ENCODE measurements at places on chromosomes 1 and 21. TPM values are rescaled to one million over a fixed set of nuclear protein-coding genes. Genes with fewer than 3 reads are reported as not detected.
A peak's percentile ranks its signal among the peaks of the same experiment; 100 is the strongest.

GRCh38 chr1:109479901-109480300 is 3.8 kb upstream of the ATXN7L2 start:
- no peaks in the 10 kb centered on the region for H3K36me3 ChIP-seq
- H3K4me1 ChIP-seq, result no peaks in the 10 kb centered on the region
- no peak for DNase-seq
- H3K4me3 ChIP-seq, result no peak overlapping the region
- H3K27me3 ChIP-seq, result no peaks in the 10 kb centered on the region
- no peak overlapping the region for H3K27ac ChIP-seq

DNA sequence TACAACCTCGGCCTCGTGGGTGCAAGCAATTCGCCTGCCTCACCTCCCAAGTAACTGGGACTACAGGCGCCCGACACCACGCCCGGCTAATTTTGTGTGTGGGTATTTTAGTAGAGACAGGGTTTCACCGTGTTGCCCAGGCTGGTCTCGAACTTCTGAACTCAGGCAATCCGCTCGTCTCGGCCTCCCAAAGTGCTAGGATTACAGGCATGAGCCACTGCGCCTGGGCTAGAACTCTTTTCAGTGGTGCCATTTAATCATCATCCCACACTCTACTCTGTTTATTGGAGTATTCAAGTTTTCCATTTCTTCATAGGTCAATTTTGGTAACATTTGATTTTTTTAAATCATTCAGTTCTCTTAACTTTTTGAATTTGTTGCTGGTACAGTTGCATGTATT is 101.3 kb downstream of the DHRS3 start:
- no peaks in the 10 kb centered on the region for H3K36me3 ChIP-seq
- no peak for DNase-seq
- H3K4me3 ChIP-seq, result no peak overlapping the region
- no peaks in the 10 kb centered on the region for H3K27me3 ChIP-seq

DNA sequence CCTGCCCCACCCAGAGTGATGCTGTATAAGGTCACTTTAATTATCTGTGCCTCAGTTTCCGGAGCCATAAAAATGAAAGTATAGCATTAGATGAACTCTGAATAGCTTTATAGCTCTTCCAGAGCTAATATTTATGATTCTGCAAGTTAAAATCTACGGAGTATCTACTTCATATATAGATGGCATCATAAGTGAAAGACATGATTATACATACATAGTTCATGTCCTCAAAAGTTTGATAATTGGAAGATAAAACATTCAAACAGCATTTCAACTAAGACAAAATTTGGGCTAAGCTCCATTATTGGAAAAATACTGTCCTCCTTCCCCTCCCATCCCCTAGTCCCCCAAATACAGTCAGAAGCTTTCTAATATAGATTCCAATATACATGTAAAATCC is 4.2 kb downstream of the AKT3 start:
- no peaks in the 10 kb centered on the region for H3K4me1 ChIP-seq
- no peak overlapping the region for H3K4me3 ChIP-seq
- no peak overlapping the region for H3K27ac ChIP-seq
- DNase-seq, result no peak
- no peaks in the 10 kb centered on the region for H3K27me3 ChIP-seq
- no peaks in the 10 kb centered on the region for H3K36me3 ChIP-seq

DNA sequence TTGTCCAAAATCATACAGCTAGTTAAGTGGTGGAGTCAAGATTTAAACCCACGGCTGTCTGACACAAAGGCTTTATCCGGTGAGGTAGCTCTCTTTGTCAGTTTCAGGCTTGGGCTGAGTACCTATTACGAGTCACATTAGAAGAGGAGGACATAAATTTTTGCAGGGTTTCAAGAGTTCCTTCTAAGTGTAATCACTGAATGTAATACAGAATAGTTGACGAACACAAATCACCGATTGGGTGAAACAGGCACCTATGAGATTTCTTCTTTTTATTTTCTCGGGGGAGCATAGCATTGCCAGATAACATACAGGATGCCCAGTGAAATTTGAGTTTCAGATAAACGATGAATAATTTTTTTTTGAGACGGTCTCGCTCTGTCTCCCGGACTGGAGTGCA is 847 bp downstream of the PSMD4 start:
- peak overlapping the region; percentile 92 for H3K4me3 ChIP-seq
- H3K4me1 ChIP-seq, result peaks cover 4% of the 10 kb centered on the region
- peak overlapping the region; percentile 98 for H3K27ac ChIP-seq

GRCh38 chr1:171286032-171286705 is 27.8 kb upstream of the FMO4 start:
- H3K27me3 ChIP-seq, result no peaks in the 10 kb centered on the region
- no peak overlapping the region for H3K27ac ChIP-seq
- H3K4me1 ChIP-seq, result no peaks in the 10 kb centered on the region
- H3K36me3 ChIP-seq, result no peaks in the 10 kb centered on the region
- H3K4me3 ChIP-seq, result no peak overlapping the region

- no peaks in the 10 kb centered on the region for H3K36me3 ChIP-seq
- H3K4me3 ChIP-seq, result no peak overlapping the region
- DNase-seq, result no peak
These were observed 2.4 kb upstream of the ZRANB2 start for GRCh38 chr1:71083271-71083670.

GRCh38 chr21:37744551-37744950 is 171.7 kb downstream of the KCNJ6 start:
- H3K36me3 ChIP-seq, result no peaks in the 10 kb centered on the region
- no peaks in the 10 kb centered on the region for H3K4me1 ChIP-seq
- peaks cover 7% of the 10 kb centered on the region for H3K27me3 ChIP-seq
- no peak overlapping the region for H3K27ac ChIP-seq
- no peak overlapping the region for H3K4me3 ChIP-seq

- H3K27ac ChIP-seq, result no peak overlapping the region
- H3K36me3 ChIP-seq, result no peaks in the 10 kb centered on the region
- H3K27me3 ChIP-seq, result no peaks in the 10 kb centered on the region
- peaks cover 6% of the 10 kb centered on the region for H3K4me1 ChIP-seq
- no peak overlapping the region for H3K4me3 ChIP-seq
These were observed 347.2 kb downstream of the MATN1 start for GRCh38 chr1:30376054-30376697.

DNA sequence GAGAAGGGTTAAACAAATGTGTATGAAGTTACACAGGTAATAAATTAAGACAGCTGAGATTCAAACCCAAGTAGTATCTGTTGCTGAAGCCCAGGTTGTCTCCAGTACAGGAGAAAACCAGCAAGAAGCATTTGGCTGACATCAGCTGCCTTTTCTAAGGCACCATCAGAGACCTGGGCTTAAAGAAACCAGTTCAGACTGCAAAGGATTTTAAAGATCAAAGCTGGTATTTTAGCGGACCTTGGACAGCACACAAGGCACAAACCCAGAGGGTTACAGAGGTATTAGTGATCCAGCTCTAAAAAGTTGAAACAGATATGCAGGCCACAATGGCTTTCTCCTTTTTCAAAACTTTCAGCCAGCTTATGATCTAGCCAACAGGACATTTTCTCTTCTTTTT is 23.4 kb downstream of the BEND5 start:
- H3K4me3 ChIP-seq, result no peak overlapping the region
- peaks cover 3% of the 10 kb centered on the region for H3K36me3 ChIP-seq
- H3K4me1 ChIP-seq, result no peaks in the 10 kb centered on the region
- H3K27ac ChIP-seq, result no peak overlapping the region
- H3K27me3 ChIP-seq, result no peaks in the 10 kb centered on the region

GRCh38 chr1:202282025-202282371 is 59.7 kb downstream of the UBE2T start:
- H3K4me3 ChIP-seq, result no peak overlapping the region
- no peaks in the 10 kb centered on the region for H3K27me3 ChIP-seq
- H3K27ac ChIP-seq, result peak overlapping the region; percentile 31
- no peak for DNase-seq

GRCh38 chr1:64856553-64856952 is 109.8 kb downstream of the JAK1 start:
- H3K4me1 ChIP-seq, result no peaks in the 10 kb centered on the region
- no peaks in the 10 kb centered on the region for H3K36me3 ChIP-seq
- DNase-seq, result no peak
- no peaks in the 10 kb centered on the region for H3K27me3 ChIP-seq

- H3K4me3 ChIP-seq, result no peak within 1 kb of the TSS
- no peaks in the 10 kb centered on the region for H3K27me3 ChIP-seq
- H3K27ac ChIP-seq, result no peak within 1 kb of the TSS
- no peak for DNase-seq
- no peaks in the 10 kb centered on the region for H3K36me3 ChIP-seq
- H3K4me1 ChIP-seq, result no peaks in the 10 kb centered on the region
These were observed at the start of gene CD247 for GRCh38 chr1:167518331-167518700. Gene CD247, minus strand, starts transcription at chr1:167518529. Its CDS starts 64 bp downstream, at chr1:167518465.

DNA sequence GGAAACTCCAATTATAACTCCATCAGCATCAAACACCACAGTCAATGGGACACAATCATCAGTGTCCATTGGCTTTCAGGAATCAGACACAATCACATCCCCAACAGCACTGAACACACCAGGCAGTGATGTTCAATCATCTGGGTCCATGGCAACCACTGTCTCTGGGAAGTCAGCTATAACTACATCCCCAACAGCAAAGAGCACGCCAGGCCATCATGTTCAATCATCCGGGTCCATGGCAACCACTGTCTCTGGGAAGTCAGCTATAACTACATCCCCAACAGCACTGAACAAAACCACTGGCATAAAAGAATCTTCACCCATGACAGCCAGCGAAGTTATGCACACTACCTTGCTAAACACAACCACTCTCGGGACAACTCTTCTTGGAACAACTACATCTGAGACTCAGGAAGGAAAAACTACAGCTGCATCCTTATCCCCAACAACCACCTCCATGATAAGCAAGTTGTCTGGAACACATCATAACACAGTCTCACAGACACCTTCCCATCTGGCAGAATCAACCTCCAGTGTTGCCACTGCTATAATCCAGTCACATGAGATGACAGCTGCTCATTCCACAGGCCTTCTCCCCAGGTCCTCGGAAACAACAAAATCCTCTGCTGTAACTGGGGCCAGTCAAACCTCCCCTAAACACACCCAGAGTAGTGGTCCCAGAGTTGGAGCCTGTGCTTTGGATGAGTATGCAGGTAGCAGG is 19.9 kb downstream of the CATSPER4 start:
- H3K27me3 ChIP-seq, result no peaks in the 10 kb centered on the region
- no peaks in the 10 kb centered on the region for H3K4me1 ChIP-seq
- no peak overlapping the region for H3K27ac ChIP-seq
- no peak overlapping the region for H3K4me3 ChIP-seq
- no peaks in the 10 kb centered on the region for H3K36me3 ChIP-seq

DNA sequence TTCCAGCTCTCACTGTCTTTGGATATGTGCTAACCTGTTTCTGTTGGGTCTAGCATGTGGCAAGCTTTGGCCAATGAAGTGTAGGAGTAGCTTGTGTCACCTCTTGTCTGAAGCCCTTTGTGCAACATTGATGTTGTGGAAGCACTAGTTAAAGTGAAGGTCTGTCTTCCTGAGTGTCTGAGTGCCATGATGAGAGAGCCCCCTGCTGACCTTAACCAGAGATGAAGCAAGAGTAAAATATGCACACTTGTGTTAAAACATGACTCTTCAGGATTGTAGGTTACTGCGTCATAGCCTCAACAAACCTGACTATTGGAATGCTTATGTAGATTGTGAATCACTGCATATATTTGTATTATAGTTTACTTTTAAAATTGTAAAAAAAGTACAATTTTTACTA is 103.7 kb downstream of the NCAM2 start:
- H3K4me3 ChIP-seq, result no peak overlapping the region
- H3K4me1 ChIP-seq, result no peaks in the 10 kb centered on the region
- no peak overlapping the region for H3K27ac ChIP-seq

DNA sequence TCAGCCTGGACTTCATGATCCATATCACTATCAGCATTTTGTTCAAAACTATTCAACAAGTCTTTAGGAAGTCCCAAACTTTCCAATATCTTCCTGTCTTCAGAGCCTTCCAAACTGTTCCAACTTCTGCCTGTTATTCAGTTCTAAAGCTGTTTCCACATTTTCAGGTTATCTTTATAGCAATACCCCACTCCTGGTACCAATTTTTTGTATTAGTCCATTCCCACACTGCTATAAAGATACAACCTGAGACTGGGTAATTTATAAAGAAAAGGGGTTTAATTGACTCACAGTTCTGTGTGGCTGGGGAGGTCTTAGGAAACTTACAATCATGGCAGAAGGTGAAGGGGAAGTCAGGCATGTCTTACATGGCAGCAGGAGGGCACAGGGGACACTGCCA is 18.3 kb upstream of the DNAH14 start:
- no peaks in the 10 kb centered on the region for H3K27me3 ChIP-seq
- no peak for DNase-seq
- no peaks in the 10 kb centered on the region for H3K36me3 ChIP-seq
- H3K4me1 ChIP-seq, result no peaks in the 10 kb centered on the region
- no peak overlapping the region for H3K27ac ChIP-seq
- no peak overlapping the region for H3K4me3 ChIP-seq

- no peak overlapping the region for H3K4me3 ChIP-seq
- no peak overlapping the region for H3K27ac ChIP-seq
- DNase-seq, result no peak
- no peaks in the 10 kb centered on the region for H3K4me1 ChIP-seq
- H3K36me3 ChIP-seq, result no peaks in the 10 kb centered on the region
These were observed 205.3 kb downstream of the PBX1 start for GRCh38 chr1:164764333-164764732.

DNA sequence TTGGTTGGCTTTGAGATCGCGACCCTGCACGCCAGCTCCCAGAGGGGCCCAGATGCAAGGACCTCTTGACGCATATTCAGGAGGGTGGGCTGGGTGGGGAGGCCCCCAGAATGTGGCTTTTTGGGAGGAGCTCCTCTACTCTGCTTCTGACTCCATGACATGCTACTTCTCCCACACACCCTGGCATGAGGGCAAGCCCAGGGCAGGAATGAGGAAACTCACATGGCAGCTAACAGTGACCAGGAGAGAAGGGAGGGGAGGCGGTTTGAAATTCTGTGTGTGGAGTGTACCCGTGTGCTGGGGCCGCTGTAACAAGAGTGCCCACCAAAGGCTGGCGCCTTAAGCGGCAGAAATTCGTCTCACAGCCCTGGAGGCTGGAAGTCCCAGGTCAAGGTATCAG is 61.3 kb upstream of the GPR153 start:
- DNase-seq, result no peak
- no peaks in the 10 kb centered on the region for H3K27me3 ChIP-seq
- H3K4me1 ChIP-seq, result no peaks in the 10 kb centered on the region
- H3K27ac ChIP-seq, result no peak overlapping the region

DNA sequence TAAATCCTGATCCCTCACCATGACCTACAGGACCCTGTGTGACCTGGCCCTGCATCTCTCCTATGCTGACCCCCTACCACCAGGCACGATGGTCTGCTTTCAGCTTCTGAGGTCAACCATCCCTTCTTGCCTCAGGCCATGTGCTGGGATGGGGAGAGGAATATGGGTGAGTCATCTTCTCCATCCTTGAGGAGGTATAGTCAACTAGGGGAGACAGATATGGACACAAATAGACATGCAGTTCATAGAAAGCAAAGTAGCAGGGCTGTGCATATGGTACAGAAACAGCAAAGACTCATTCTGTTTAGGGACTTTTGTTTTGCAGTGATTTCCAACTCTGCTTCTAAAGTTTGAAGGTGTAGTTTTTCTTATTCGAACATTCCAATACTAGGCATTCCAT is 250.8 kb upstream of the FGGY start:
- no peaks in the 10 kb centered on the region for H3K4me1 ChIP-seq
- no peak overlapping the region for H3K4me3 ChIP-seq
- H3K27me3 ChIP-seq, result no peaks in the 10 kb centered on the region
- no peak for DNase-seq
- no peak overlapping the region for H3K27ac ChIP-seq

- no peak overlapping the region for H3K4me3 ChIP-seq
- no peaks in the 10 kb centered on the region for H3K27me3 ChIP-seq
- DNase-seq, result no peak
These were observed 18.1 kb downstream of the KIAA0040 start for GRCh38 chr1:175174309-175175102.

The DNAH14 gene
- total RNA-seq, result 6.1 TPM

The OR14K1 gene
- total RNA-seq, result not detected

The KCNK2 gene
- total RNA-seq, result 12.1 TPM

The RIMKLA gene
- 0.73 TPM for total RNA-seq

The DNAI4 gene
- total RNA-seq, result 26.2 TPM

The IFI6 gene
- total RNA-seq, result 18.7 TPM

The APCS gene
- total RNA-seq, result not detected

The PODN gene
- 83.1 TPM for total RNA-seq
